ENCODE measurements at places on chromosomes 11 and 22.

GRCh38 chr11:33855500-33855899 is 36.4 kb downstream of the LMO2 start:
- DNase-seq = no peak

DNA sequence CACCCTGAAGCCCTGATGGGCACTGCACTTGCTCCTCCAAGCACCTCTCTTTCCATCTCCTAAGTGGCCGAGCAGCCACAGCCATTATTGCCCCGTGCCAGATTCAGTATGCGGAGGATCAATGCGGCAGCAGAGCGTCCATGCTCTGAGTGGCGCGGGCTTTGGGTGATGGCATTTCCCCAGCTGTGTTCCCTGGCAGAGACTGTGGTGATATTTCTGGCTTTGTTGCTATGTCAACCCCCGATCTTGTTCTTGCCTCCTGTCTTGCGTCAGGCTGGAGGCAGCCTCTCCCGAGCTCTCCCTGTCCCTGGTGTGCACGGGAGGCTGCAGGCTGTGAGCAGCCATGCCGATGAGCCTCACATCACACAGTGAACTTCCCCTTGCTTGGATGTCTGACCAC is 1018.6 kb downstream of the TBC1D22A start:
- DNase-seq = no peak

GRCh38 chr11:117271208-117271607 is 19.9 kb upstream of the BACE1-AS start:
- no peak for DNase-seq

GRCh38 chr11:64107303-64107702 is 58.6 kb downstream of the MACROD1 start:
- DNase-seq = no peak

DNA sequence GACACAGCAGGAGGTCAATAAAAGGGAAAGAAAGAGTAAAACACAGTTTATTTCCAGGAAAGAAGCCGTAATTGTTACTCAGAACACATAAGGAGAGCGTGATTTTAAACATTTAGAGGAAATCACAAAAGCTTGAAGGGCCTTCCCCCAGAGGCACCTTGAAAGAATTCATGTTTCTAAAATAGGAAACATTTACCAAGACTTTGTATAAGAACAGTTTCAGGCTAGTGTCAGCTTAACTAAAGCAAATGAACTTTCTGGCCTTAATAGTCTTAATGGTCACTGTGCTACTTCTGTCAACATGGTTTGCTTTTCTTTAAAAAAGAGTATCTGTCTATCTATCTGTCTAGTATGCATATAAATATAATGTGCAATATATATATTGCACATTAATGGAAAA is 208.8 kb downstream of the CNTN5 start:
- no peak for DNase-seq

DNA sequence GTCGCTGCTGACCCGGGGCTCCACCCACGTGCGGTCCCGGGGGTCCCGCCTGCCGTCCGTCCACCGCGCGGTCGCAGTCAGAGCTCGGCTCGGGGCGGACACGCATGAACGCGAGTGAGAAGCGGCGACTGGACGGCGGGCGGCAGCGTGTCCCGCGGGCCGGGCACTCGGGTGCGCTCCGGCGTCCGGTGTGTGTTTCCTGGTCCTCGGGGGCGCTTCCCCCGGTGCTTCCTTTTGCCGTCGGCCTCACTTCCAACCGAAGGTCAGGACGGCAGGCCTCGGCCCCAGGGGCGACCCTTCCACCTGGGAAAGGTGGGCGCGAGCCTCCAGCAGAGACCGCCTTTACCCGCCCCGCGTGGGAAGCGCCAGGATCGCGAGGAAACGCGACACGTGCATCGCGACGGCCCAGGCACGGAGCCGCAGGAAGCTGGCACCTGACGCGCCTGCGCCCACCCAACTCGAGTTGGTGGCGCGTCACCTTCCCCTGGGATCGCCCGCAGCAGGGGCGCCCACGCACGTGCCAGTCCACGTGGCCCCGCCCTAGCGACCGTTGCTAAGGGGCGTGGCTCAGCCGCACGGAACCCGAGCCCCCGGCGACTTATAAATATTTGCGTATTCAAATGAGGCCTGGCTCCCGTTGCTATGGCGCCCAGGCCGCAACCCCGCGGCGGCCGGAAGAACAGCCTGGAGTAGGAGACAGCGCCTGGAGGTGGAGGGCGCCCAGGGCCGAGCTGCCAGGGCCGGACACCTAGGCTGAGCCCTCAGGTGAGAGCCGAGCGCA is at the start of gene LRRC56:
Gene LRRC56, plus strand, starts transcription at position 687 of the 781 bp plus-strand sequence. CDS start 3,158 bp downstream, outside the sequence.
- peak; percentile 83 for DNase-seq

DNA sequence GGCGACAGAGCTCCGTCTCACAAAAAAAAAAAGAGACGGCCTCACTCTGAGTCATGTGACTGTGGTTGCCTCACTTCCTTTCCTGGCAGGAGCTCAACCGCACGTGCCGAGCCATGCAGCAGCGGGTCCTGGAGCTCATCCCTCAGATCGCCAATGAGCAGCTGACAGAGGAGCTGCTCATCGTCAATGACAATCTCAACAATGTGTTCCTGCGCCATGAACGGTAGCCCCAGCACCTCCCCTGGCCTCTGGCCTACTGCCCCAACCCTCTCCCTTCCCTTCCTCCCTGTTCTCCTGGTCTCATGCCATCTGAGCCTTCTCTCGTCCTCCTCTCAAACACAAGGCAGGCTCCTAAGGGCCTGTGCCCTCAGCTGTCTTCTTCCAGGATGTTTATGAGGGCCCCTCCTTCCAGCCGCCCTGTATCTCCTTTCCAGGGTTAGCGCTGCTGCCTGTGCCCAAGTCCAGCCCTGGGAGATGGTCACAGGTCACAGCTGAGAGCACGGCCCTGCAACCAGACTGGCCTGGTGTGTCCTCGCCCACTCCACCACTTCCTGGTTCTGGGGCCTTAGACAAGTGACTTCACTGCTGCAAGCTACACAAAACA is 30.7 kb downstream of the TOM1 start:
- no peak for DNase-seq

Data from type B pancreatic cell (in vitro differentiated cells).